ENCODE measurements at places on chromosomes 4 and X. TPM values are rescaled to one million over a fixed set of nuclear protein-coding genes. Genes with fewer than 3 reads are reported as not detected.

BEX4 gene
- total RNA-seq, result 13.9 TPM

TNIP3 gene
- total RNA-seq, result not detected

AMER1 gene
- 2.5 TPM for total RNA-seq

GPRASP3 gene
- 0.75 TPM for total RNA-seq

MBTPS2 gene
- total RNA-seq, result 12.2 TPM

ETDA gene
- not detected for total RNA-seq

CCDC149 gene
- total RNA-seq, result 20.3 TPM

HS3ST1 gene
- total RNA-seq, result 1.2 TPM

USP46 gene
- 7.0 TPM for total RNA-seq

TLR10 gene
- 0.34 TPM for total RNA-seq

P2RY8 gene
- total RNA-seq, result 2.3 TPM

TIMP1 gene
- 31.5 TPM for total RNA-seq

NUDT11 gene
- total RNA-seq, result not detected

TEC gene
- total RNA-seq, result 1.9 TPM

CSN1S1 gene
- 1.3 TPM for total RNA-seq

Measured in subcutaneous adipose tissue (tissue), 4 donors.